ENCODE measurements at places on chromosomes 4 and X.

DNA sequence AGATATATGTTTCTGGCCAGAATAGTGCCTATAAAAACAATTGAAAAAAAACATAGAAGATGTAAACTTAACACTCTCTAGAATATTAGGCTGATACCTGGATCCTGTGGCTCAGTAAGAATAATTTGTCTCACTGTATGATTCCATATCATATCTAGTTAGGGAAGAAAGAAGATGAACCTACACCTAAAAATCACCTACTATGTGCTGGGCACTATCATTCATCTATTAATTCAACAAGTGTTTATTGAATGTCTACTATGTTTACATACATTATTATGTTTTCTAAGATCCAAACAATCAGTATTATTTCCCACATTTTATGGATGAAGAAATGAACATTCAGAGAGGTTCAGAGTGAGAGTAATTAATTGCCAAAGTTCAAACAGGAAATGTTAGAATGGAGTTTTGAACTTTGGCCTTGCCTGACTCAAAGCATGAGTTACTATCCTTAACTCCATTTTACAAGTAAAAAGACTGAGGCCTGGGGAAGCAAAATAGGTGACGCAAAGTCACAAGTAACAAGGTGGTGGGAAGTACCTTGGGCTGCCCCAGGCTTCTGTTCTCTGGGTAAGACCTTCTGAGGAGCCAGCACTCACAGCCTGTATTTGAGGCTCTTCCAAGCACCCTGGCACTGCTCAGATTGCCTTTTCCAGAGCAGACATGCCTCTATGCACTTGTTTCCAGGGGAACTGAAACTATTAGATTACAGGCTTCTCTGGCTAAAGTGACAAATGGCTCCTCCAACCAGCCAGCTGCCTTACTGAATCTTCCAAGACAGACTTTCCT, 111.1 kb upstream of the ACSL4 start:
- no peak for DNase-seq

DNA sequence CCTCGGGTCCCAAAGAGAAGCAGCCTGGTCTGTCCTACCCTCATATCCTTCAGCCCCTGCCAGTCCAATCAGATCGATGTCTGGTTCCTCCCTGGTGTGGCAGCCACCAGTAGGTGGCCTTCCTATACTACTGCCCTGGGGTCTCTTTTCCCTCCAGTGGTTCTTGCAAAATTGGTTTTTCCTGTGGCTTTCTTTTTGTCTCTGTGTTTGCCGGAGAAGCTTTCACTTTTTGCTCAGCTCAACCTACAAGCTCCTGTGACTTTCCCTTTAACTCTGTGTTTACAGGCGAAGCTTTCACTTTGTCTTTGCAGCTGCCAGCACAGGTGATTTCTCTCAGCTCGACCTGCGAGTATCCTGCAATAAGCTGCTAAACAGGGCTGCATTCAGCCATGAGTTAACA, 46.8 kb downstream of the UGT2A3 start:
- DNase-seq: no peak

DNA sequence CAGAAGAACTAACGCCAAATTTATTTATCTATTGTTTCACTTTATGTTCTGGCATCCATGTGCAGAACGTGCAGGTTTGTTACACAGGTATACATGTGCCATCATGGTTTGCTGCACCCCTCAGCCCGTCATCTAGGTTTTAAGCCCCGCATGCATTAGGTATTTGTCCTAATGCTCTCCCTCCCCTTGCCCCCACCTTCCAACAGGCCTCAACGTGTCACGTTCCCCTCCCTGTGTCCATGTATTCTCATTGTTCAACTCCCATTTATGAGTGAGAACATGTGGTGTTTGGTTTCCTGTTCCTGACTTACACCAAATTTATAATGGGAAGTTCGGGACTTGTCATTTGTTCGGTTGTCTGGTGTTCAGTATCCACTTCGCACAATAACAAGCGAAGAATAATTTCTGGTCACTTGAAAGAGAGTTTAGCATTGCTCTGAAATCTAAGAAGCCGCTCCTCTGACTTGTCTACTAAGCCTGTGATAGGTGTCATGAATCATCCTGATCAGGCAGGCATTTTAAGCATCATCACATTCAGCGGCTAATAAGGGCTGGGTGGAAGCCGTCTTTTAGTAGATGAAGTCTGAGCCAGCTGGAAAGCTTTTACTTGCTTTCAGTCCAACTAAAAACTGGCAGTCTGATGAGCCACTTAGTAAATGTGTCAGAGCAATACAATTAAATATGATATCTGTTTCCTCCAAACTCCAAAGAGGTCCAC, 1065.7 kb upstream of the PABPC4L start:
- DNase-seq: no peak

DNA sequence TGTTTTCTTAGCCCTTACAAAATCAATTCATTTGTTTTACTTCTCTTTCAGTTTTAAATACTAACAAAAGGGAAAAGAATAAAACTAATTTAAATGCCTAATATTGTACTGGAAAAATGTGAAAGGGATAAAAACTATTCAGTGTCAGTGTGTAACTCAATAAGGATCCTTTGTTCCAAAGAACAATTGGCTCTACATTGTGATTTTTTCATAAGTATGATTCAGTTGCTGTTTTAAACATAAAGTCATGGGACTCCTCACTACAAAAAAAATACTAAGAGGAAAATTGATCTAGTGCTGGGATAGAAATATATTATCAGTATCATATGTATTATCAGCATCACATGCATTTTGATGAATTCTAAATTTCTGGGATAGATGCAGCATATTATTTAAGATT, 199.4 kb upstream of the TRAM1L1 start:
- DNase-seq: no peak

GRCh38 chrX:80792205-80792604, 17.5 kb downstream of the BRWD3 start:
- DNase-seq: no peak

DNA sequence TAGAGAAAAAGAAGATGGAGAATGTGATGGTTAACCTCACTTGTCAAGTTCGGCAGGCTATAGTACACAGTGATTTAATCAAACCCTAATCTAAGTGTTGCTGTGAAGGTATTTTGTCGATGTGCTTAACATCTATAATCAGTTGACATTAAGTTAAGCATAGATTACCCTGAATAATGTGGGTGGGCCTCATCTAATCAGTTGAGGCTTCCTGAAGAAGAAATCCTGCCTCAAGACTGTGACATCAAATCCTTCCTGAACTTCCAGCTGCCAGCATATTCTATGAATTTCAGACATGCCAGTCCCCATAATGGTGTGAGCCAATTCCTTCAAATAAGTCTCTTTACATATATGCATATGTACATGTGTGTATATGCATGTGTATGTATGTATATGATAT, 181.4 kb downstream of the PACRGL start:
- no peak for DNase-seq

- no peak for DNase-seq
Measured at GRCh38 chrX:102338162-102338561, 91.2 kb downstream of the NXF2 start.

DNA sequence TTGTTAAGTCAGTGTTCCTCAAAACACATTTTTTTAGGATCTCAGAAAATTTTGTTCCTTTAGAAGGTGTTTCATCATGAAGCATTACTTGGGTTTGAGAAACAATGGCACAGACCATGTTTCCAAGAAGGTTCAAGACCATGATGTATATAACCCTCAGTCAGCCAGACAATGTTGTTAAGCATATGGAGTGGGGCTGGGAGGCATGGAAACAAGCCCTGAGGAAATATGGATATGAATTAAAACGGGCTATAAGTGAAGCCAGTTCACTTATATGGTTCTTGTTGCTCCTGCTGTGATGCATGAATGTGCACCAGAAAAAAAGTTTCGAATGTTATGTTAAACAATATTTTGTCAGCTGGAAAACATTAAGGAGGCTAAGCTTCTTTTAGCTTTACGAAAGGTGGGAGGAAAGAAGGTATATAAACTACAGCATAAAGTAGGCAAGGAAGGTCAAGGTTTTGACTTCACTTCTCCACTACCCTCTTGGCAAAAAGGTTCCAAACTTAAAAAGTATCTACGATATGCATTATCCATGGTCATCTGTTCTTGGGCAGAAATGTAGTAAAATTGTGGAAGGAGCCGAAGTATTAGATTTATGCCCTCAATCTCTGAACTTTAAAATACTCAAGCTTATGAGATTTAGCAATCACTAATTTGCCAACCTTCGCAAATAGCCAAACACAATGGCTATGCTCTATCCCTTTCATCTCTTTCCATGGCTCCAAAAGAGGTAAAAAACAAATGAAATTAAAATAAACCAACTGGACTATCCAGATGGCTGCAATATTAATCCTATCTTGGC, 277.3 kb downstream of the CHIC1 start:
- no peak for DNase-seq

- no peak for DNase-seq
Measured at GRCh38 chr4:75723163-75724065, 963 bp upstream of the USO1 start.

GRCh38 chr4:733631-733980, 28.0 kb downstream of the PCGF3 start:
- no peak for DNase-seq

- DNase-seq: no peak
Measured at GRCh38 chrX:22320236-22320873, 47.6 kb downstream of the CBLL2 start.

DNA sequence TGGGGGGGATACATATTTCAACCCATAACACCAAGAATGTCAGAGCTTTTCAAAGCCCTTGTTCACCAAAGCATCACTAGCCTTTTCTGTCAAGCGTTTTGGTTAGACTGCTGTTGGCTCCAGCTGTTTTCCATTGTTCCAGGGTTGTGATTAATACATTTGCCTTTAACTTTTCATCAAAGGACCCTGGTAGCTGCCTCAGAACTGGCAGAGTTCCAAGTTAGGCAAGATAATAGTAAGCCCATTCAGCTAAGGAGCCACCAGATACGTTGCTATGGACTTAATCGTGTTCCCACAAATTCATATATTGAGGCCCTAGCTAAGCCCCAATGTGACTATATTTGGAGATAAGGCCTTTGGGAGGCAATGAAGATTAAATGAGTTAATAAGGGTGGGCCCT, 37.1 kb downstream of the ENOPH1 start:
- DNase-seq: no peak

GRCh38 chr4:138805736-138806135, 209.8 kb upstream of the NOCT start:
- DNase-seq: no peak
